ENCODE measurements at places on chromosomes 11 and 22.

- DNase-seq = no peak
Observed at GRCh38 chr11:105000797-105001196, 22.2 kb downstream of the CASP5 start.

GRCh38 chr22:50716290-50717024 is 21.5 kb upstream of the ACR start:
- DNase-seq = no peak

DNA sequence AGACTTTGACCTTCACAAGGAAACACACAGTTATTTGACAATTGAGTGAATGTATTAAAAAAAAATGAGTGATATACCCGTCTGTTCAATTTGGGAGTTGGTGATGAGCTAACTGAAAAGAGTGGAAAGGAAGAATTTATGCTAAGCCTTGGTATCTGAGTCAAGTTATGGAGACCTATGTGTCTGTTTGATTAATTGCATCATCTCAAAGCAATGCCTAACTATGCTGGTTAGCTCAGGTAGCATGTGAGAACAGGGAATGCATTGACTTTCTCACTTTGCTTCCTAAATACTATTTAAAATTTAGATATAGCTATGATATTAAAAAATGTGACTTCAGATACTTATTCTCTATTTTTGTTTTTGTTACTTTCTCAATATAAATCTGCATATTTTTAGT is 110.5 kb downstream of the DDX10 start:
- no peak for DNase-seq

GRCh38 chr11:114167771-114168448 is 108.4 kb downstream of the ZBTB16 start:
- no peak for DNase-seq

GRCh38 chr11:120336641-120337354 is 585 bp downstream of the ARHGEF12 start:
- DNase-seq = no peak

- no peak for DNase-seq
Observed at GRCh38 chr11:35143297-35144135, 4.5 kb downstream of the CD44 start.
